ENCODE measurements at places on chromosomes 7 and 10.

DNA sequence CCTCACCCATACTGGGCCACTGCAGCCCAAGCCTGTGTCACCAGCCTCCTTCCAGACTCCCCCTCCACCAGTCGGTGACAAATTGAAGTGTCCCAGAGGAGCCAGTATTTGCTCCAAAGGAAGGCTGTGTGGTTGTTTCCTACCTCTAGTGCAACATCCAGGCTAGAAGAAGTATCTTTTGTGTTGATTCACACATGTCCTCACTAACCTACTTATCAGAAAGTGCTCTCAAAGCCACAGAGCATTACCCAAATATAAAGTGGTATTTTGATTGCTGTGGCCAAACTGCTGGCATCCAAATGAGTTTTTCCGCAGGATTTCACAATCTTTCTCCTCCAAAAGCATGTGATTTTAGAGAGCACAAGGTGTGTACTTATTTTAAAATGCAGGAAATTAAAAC is 134.8 kb downstream of the CUL2 start:
- DNase-seq = no peak

DNA sequence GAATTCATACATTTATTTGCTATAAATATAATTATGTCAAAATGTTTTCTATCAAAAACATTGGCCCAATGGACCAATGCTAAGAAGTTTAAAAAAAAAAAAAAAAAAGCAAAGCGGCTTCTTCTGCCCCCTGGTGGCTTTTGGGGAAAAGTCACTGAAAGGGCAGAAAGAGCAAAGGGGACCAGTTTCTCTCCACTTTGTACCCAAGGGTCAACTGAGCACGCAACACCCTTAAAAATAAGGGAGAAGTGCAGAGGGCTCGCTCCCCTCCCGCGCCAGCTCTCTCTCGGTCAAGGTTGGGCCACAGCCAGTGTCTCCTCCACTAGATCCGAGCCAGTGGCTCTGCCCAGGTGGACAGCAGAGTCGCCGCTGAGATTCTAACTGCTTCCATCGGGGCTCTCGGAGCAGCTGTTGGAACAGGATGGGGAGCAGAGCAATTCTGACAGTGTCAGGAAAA is 136.4 kb upstream of the FGFR2 start:
- peak; percentile 65 for DNase-seq

DNA sequence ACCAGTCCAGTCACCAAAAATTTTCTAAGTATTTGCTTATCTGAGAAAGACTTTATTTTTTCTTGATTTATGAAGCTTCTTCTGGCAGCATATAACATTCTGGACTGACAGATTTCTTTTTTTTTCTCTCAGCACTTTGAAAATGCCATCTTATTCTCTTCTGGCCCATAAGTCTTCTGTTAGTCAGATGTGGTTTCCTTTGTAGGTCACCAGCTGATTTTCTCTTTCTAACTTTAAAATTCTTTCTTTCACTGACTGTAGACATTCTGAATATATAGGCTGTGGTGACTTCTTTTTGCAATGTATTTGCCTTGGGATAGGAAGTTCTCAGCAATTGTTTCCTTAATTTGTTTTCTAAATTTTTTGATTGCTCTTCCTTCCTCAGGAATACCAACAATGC is 172.5 kb downstream of the CCDC7 start:
- DNase-seq = no peak

- DNase-seq = no peak
These were observed 46.1 kb downstream of the WIPF3 start for GRCh38 chr7:29852457-29852856.

DNA sequence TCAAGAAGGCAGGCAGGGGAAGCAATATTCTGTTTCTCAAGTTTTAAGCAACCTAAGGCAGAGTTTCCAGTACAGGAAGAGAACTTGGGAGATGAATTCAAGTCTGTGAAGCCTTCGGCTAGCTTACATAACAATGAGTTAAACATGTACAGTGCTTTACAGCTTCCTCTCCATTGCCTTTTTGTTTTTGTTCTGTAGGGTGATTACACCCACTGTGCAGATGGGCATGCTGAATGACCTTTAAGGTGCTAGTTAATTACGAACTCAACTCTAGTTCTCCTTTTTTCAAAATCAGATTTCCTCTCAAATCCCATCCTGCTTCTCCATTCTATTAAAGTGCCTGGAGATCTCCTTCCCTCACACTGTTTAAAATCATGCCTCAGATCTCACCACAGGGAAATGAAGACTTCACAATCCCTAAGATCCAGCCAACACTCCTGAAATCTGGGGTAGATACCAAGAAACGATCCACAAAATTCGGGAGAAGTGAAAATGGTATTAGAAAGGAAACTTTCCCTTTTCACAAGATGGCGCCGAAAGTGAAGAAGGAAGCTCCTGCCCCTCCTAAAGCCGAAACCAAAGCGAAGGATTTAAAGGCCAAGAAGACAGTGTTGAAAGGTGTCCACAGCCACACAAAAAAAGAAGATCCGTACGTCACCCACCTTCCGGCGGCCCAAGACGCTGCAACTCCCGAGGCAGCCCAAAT is 16.8 kb upstream of the MSMB start:
- DNase-seq = no peak

GRCh38 chr10:71283876-71284275 is 35.2 kb upstream of the SLC29A3 start:
- no peak for DNase-seq

DNA sequence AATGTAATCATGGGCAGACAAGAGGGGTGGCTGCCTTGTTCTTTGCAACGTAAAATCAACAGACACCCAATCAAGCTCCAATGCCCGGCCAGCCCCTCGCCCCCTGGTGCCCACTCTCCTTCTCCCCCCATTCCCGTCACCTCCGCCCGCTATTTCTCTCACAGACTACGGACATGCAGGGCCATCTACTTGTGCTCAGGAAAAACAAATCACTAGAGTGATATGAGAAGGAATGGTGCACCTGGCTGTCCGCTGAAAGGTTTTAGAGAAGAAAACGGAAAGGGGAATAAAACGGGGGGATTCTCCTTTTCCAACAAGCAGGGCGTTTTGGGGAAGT is 396 bp downstream of the GRM8 start:
- DNase-seq = no peak

DNA sequence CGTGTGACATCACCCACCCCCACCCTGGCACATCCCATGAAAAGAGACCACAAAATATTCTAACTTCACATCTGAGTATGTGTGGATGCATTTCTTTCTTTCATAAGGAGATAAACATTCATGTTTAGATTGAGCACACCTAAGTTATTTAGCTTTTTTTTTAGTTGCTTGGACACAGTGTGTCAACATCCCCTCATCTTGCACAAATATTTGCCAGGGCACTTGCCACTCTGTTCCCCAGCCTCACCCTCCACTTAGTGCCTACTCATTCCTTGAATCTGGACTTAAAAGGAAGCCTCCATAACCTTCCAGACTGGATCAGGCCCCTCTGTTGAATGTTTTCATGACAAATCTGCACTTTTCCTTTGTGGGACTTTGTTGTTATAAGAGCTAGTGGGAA is 338.9 kb upstream of the IGFBP3 start:
- DNase-seq = no peak

DNA sequence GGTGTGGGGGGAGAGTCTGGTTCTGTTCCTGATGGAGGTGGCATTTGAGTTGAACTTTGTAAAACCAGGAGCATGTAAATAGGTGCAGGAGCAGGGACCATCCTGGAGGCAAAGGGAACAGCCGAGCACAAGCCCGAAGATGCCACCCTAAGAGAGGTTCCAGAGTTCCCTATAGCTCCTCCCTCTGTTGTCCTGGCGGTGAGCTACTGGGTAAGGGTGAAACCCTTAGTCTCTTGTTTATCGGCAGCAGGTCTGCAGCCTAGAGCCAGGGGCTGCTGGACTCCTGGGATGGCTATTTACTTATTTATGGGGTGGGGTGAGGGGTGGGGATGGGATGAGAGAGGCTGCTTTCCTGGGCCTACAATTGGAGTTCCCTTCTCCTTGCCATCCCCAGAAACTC is 6.5 kb upstream of the LBX1 start:
- DNase-seq = no peak

DNA sequence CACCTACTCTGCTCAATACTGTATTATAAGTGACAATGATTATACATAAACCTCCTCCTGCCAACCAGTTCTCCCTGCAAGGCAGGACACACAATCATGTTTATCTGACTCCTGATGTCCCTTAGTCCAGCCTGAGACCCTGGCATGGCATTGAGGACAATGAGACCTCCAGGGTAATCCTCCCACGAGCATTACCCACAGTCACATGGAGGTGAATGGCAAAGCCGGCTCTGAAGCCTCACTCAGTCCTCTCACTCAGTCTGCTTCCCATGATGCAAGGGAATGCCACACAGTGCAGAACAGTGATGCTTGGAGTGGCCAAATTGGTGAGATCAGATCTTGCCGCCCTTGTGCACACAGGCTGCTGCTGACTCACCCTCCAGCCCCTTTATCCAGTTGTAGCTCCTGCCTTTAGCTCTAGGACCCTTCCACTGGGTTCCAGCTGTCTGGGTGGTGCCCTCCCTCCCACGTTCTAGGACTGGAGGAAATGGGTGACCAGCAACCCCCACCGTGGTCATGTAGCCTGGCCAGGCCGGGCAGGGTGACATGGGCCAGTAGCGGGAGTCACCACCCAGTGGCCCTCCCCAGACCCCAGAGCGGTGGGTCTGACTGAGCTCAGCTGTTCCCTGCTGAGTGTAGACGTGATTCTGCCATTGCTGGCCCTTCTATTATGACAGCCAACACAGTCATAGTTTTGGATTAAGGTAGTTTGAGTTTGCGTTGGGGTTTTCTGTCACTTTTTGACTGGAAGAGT is 5.5 kb upstream of the ADCY1 start:
- no peak for DNase-seq

- DNase-seq = no peak
These were observed 370.7 kb upstream of the MGMT start for GRCh38 chr10:129096065-129096984.

GRCh38 chr7:29935111-29935510 is 54.5 kb downstream of the SCRN1 start:
- DNase-seq = no peak

GRCh38 chr10:30868611-30869010 is 163.1 kb downstream of the ZNF438 start:
- no peak for DNase-seq

GRCh38 chr7:139104091-139104450 is 5.4 kb downstream of the ZC3HAV1 start:
- no peak for DNase-seq

DNA sequence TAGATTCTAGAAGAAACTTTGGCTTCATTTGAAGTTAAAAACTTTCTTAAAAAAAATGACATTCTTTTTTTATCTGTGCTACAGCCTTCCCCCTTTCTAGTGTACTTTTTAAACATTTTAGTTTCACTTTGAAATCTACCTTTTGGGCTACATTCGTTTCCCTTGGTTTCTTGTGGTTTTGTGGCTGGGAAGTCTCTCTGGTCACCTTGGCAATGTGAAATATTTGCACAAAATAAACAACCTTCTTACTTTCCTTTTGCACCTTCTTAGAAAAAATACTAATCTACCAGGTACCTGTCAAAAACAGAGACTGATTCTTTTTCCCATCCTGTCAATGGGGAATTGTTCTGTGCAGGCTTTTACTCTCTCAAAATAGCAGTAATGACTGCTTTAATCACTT is 350.2 kb downstream of the GATA3 start:
- DNase-seq = no peak

DNA sequence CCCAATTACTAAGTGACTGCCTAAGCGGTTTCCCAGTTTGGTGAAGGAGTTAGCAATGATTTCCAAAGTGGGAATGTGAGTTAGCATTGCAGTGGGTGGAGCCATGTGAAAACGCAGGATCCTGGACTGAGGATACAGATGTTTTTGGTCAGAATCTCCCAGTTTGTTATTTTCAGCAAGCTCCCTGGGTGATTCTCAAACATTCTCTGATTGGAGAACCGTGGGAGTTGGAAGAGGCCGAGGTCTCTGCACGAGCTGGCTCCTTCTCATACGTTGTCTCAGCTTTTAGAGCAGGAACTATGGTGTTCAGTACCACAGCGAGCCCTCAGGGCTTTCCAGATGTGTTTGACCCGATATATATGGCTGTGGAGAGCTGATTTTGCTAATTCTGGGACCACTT is 396.5 kb upstream of the NPVF start:
- DNase-seq = no peak

GRCh38 chr10:637771-638195 is 51.7 kb downstream of the DIP2C start:
- DNase-seq = no peak

DNA sequence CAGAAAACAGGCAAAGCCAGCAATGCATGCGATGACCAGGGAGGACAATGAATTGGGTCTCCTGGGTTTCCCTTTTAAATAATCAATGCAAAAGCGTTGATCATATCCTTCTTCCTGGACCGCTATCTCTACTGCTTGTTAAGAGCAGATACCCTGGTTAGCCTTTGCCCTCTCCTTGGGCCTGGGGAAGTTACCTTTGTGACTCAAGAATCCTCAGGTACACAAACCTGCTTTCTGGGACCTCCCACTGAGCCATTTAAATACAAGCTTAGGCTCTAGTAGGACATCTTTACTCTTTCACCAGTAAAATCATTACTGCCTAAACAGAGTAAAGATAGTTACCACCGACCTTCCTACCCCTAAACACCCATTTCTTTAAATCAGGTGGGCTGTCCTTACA is 173.9 kb downstream of the WNT2 start:
- DNase-seq = no peak

GRCh38 chr7:39810204-39810642 is 139.8 kb upstream of the CDK13 start:
- DNase-seq = no peak

DNA sequence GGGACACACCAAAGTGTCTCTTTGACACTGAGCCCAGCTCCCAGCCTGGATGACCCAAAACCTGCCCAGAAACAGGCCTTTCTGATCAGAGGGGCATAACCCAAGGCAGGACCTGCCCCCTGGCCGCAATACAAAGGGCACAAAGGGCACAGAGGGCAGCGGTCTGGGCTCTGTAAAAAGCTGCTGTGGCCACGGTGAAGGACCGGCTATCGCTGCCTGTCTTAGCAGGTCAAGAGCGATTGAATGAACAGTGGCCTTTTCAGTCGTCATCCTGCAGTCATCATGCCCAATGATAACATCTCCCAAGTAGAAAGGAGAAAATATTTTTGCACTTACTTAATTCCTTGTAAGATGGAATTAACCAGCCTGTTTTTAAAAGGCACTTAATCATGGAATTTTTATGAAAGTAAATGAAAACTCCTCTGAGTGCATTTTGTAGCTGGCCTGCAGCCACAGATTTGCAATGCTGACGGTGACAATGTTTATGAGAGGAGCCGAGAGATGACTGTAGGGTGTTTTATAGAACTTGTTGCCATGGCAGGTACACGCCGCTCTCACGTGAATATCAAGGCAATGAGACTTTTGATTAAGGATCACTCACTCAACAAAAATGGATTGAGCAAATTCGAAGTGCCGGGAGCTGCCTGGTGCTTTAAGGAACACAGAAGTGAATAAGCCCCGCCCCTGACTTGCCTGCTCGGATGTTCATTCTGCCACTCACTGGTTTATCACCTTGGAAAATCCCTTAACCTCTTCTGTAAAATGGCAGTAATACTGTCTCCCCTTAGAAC is 47.3 kb upstream of the BHLHA15 start:
- DNase-seq = peak; percentile 17

- DNase-seq = no peak
These were observed 293.7 kb downstream of the DNAJB9 start for GRCh38 chr7:108863227-108863848.

Data from HEK293T (cell line).